ENCODE measurements at places on chromosomes 1 and 21. TPM values are rescaled to one million over a fixed set of nuclear protein-coding genes. Genes with fewer than 3 reads are reported as not detected.

Gene TNFRSF8
- 26.1 TPM for total RNA-seq

Gene SLC5A9
- 0.10 TPM for total RNA-seq

Gene GIPC2
- total RNA-seq = 2.7 TPM

Gene SPATA45
- not detected for total RNA-seq

Gene TNNT2
- 7.5 TPM for total RNA-seq

Gene KDF1
- total RNA-seq = 18.0 TPM

Gene CYP4Z1
- total RNA-seq = not detected

Gene TNNI3K
- total RNA-seq = not detected

GRCh38 chr1:21521717-21522060, 12.5 kb downstream of the ALPL start:
- H3K27me3 ChIP-seq = no peaks in the 10 kb centered on the region
- H3K36me3 ChIP-seq = no peaks in the 10 kb centered on the region
- peaks cover 42% of the 10 kb centered on the region for H3K4me1 ChIP-seq
- H3K4me3 ChIP-seq = no peak overlapping the region
- no peak for DNase-seq

DNA sequence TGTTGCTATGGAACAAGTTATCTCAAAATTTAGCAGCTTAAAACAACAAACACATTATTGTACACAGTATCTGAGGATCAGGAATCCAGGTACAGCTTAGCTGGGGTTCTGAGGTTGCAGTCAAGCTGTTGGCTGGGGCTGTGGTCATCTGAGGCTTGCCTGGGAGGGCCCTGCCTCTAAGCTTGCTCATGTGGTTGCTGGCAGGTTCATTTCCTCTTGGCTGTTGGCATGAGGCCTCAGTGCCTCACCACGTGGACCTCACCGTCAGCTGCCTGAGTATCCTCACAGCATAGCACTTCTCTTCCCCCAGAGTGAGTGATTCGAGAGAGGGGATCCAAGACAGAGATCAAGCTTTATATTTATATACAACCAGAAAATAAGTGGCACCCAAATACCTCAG, 18.6 kb downstream of the NTPCR start:
- no peaks in the 10 kb centered on the region for H3K4me1 ChIP-seq
- H3K27me3 ChIP-seq = no peaks in the 10 kb centered on the region
- H3K4me3 ChIP-seq = no peak overlapping the region
- H3K27ac ChIP-seq = no peak overlapping the region
- DNase-seq = no peak

DNA sequence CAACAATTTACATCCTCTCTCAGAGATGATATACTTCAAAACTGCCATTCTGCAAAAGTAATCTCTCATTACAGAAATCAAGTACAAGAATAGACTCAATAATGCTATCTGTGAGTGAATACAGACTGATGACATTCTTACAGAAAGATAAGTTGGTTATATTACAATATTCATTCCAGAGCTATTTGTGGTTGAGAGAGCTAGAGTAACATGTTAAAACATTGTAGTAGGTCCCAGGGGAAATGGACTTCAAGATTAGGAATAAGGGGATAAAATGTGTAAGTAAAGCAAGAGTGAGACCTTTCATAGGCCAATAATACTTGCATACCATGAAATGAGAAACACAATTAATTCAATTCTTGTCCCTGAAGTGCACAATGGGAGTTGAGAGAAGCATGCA, 1.5 kb downstream of the F13B start:
- DNase-seq = no peak
- H3K36me3 ChIP-seq = no peaks in the 10 kb centered on the region
- no peak overlapping the region for H3K4me3 ChIP-seq
- H3K27me3 ChIP-seq = no peaks in the 10 kb centered on the region
- H3K27ac ChIP-seq = no peak overlapping the region

- H3K4me3 ChIP-seq = no peak overlapping the region
- DNase-seq = no peak
- H3K4me1 ChIP-seq = no peaks in the 10 kb centered on the region
- no peak overlapping the region for H3K27ac ChIP-seq
- H3K27me3 ChIP-seq = no peaks in the 10 kb centered on the region
- peaks cover 10% of the 10 kb centered on the region for H3K36me3 ChIP-seq
These were observed 55.8 kb downstream of the VPS13D start for GRCh38 chr1:12285496-12286143.

DNA sequence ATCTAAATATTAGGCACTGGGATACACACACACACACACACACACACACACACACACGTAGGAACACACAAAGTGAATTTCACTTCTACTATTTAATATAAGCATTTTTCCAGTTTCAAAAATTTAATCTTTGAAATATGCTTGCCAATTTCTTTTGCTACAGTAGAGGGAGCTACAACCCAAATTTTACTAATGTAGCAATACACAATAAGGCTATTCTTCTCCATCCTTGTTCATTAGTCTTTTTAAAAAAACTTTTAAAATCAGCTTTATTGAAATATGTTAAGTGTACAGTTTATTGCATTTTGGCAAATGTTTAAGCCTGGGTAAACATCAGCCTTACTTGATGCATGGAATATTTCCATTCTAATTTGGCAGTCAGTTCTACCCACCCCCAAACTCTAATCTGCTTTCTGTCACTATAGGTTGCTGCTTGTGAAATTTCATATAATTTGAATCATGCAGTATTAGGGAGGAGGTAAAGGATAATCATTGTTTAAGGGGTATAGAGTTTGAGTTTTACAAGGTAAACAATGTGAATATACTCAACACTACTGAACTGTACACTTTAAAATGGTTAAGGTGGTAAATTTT, 93.0 kb upstream of the TENT5C start:
- H3K27me3 ChIP-seq = no peaks in the 10 kb centered on the region
- H3K4me3 ChIP-seq = no peak overlapping the region
- H3K4me1 ChIP-seq = peaks cover 3% of the 10 kb centered on the region
- H3K27ac ChIP-seq = no peak overlapping the region
- DNase-seq = peak; percentile 37
- no peaks in the 10 kb centered on the region for H3K36me3 ChIP-seq

DNA sequence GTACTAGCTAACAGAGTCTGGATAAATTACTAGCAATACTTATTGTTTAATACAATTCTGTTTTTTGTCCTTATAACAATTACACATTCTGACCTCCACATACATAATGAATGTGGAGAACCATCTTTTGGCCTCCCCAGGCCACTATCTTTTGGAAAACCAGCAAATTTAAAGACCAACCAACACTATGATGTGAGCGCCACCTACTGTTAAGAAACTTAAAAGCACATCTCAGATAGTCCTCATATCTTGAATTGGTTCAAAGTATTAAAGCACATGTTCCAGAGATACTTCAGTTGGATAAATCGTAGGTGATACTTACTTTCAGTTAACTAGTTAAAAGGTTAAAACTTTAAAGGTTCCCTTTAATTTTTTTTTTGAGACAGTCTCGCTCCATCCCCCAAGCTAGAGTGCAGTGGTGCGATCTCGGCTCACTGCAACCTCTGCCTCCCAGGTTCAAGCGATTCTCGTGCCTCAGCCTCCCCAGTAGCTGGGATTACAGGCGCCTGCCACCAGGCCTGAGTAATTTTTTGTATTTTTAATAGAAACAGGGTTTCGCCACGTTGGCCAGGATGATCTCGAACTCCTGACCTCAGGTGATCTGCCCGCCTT, 29.3 kb upstream of the USP1 start:
- no peak overlapping the region for H3K27ac ChIP-seq
- no peak overlapping the region for H3K4me3 ChIP-seq
- peak; percentile 84 for DNase-seq
- H3K4me1 ChIP-seq = no peaks in the 10 kb centered on the region
- H3K36me3 ChIP-seq = no peaks in the 10 kb centered on the region

GRCh38 chr1:93221913-93222312, 41.4 kb downstream of the CCDC18 start:
- no peaks in the 10 kb centered on the region for H3K4me1 ChIP-seq
- H3K36me3 ChIP-seq = peaks cover 5% of the 10 kb centered on the region
- no peak overlapping the region for H3K27ac ChIP-seq

GRCh38 chr1:15390667-15391066, 19.0 kb upstream of the EFHD2 start:
- no peak for DNase-seq
- H3K4me1 ChIP-seq = peaks cover 18% of the 10 kb centered on the region
- H3K27ac ChIP-seq = no peak overlapping the region
- H3K4me3 ChIP-seq = no peak overlapping the region
- H3K36me3 ChIP-seq = no peaks in the 10 kb centered on the region

DNA sequence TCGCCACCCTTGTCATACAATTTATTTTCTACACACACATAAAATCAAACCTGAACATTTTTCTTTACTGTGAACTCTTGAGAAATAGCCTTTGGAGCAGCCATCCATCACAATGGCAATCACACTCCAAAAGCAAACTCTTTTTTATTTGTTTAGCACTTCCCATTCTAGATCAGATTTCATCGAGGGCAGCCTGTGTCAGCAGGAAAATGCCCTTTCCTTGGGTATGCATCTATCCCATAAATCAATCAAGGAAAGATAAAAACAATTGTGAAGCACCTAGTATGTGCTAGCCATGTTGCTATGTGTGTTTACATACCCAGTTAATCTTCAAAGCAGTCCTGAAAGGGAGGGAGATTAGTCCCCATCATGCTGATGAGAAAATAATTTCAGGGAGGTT, 484.1 kb upstream of the USP24 start:
- no peak overlapping the region for H3K27ac ChIP-seq
- no peaks in the 10 kb centered on the region for H3K4me1 ChIP-seq
- no peak overlapping the region for H3K4me3 ChIP-seq
- H3K27me3 ChIP-seq = no peaks in the 10 kb centered on the region
- no peaks in the 10 kb centered on the region for H3K36me3 ChIP-seq
- no peak for DNase-seq

GRCh38 chr1:6205849-6206519, at the start of gene RNF207:
Gene RNF207 (plus strand): TSS chr1:6206119. CDS start chr1:6206536, 417 bp downstream.
- H3K36me3 ChIP-seq = no peaks in the 10 kb centered on the region
- DNase-seq = peak; percentile 91
- peaks cover 29% of the 10 kb centered on the region for H3K4me1 ChIP-seq
- H3K27me3 ChIP-seq = peaks cover 48% of the 10 kb centered on the region
- H3K27ac ChIP-seq = no peak within 1 kb of the TSS

DNA sequence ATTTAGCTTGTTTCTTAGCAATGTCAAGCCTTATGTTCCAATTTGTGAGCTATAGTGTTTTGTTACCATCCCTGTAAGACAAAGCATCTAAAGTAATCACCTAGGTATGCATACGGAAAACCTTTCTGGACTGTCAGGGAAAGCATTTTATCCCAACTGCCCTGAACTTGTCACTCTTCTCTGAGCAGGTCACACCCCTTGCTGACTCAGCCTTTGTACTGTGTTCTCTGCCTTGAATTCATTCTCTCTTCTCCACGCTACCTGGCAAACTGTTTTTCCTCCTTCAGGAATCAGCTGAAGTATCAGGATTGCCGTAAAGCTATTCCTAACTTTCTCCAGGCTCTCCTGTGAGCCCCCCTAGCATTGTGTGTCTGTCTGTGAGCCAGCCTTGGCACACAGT, 54.2 kb downstream of the PBX1 start:
- H3K4me3 ChIP-seq = no peak overlapping the region
- H3K27me3 ChIP-seq = no peaks in the 10 kb centered on the region
- H3K27ac ChIP-seq = no peak overlapping the region
- no peaks in the 10 kb centered on the region for H3K36me3 ChIP-seq
